ENCODE measurements at places on chromosomes 2 and 18.

DNA sequence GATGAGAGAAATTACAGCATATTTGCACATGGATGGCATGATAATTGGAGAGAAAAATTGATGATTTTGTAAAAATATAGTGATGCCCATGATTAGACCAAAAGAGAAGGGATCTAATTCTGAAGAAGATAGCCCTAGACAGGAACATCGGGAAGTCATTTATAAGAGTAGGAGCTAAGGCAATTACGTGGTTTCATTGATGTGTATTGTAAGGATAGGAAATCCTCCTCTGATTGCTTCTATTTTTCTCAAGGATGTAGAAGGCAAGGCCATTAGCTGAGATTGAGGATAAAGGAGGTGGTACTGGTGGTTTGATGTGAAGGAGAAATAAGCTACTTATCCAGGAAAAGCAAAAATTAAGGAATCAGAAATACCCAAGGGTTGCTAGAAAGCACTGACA is 176.5 kb upstream of the SOX11 start:
- no peak for DNase-seq

- no peak for DNase-seq
These were observed 783.3 kb downstream of the PLCL1 start for GRCh38 chr2:198587741-198588140.

DNA sequence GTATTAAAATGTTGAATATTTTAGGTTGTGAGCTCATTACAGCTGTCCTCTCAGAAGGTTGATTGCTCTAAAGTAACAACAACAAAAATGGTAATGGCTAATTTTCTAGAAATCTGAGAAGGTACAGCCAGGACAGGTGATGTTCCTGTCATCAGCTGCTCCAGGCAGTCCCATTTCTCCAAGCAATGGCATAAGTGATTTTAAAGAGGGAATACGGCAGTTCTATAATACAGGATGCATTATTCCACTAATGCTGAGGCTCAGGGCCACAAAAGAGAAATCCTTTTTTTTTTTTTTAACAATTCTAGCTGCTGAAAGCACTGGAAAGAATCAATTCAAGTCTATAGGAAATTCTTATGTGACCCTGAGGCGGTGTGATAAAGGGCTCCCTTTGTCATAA is 199.9 kb downstream of the PMAIP1 start:
- no peak for DNase-seq

GRCh38 chr2:98507891-98508708 is 63.4 kb downstream of the INPP4A start:
- DNase-seq = no peak

- DNase-seq = no peak
These were observed 255.3 kb downstream of the THSD7B start for GRCh38 chr2:137020452-137021196.

- no peak for DNase-seq
These were observed 104.5 kb downstream of the ACAA2 start for GRCh38 chr18:49708662-49709346.

GRCh38 chr2:187187519-187187918 is 260.5 kb downstream of the CALCRL start:
- DNase-seq = no peak

DNA sequence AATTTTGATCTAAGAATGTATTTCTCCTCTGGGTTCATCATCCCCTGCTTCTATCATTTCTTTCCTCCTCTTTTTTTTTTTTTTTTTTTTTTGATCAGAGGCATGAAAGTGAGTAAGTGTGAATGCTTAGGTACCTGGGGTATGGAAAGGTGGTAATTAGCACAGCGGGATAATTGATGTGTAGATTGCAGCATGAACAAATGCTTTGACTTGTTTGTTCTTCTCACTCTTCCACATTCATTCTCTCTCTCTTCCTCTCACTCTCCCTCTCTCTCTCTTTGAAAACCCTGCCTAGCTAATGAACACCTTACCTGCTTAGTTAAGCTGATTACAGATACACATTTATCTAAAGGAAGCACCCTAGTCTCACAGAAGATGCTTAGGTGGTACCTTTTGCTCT is 74.7 kb downstream of the ZEB2 start:
- no peak for DNase-seq

DNA sequence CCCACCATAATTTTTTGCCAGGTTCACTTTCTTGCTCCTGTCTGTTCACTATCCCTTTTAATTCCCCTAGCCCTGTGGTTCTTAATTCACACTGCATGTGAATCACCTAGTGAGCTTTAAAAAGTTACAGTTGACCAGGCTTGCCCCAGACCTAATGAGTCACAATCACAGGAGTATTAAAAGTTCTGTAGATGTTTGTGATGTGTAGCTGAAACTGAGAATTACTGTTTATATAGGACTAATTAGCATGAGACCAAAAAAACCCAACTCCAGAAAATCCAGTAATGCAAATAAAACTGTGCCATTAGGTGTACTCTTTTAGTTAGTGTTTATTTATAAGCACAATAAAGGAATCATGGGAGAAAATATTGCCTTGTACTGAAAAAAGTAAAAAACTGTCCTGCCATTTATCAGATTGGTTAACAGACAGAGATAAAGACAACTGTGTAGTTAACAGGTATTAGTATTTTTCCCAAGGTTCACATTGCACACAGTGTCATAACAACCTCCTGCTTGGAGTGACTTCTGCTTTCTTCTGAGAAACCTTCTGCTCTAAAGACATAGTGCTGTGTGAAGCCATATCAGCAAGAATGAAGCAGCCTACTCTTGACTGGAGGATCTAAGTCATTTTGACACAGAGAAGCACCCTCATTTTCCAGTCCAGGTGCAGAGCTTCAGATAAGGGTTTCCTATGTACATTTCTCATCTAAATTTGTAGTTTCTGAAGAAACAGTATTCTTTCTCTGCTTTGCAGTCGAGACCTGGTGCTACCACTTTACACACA is 39.0 kb downstream of the VAPA start:
- DNase-seq = no peak

DNA sequence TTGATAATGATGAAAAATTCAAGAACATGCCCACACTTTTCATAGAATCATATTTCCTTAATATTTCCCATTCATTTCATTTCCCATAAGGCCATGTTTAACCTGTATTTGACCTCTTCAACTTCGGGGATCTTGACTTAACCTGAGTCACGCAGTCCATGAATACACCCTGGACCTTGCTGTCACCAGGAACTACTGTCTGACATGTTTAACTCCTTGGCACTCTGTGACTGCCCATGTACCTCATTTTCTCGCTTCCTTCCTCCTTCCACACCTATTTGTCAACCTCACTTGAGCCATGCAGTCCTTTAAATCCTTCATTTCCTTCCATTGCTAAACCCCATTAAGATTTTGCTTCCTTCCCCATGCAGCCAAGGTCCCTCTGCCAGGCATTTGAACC is 16.3 kb downstream of the ABCB11 start:
- DNase-seq = no peak

- DNase-seq = no peak
These were observed 23.7 kb upstream of the SMAD7 start for GRCh38 chr18:48974304-48975119.

DNA sequence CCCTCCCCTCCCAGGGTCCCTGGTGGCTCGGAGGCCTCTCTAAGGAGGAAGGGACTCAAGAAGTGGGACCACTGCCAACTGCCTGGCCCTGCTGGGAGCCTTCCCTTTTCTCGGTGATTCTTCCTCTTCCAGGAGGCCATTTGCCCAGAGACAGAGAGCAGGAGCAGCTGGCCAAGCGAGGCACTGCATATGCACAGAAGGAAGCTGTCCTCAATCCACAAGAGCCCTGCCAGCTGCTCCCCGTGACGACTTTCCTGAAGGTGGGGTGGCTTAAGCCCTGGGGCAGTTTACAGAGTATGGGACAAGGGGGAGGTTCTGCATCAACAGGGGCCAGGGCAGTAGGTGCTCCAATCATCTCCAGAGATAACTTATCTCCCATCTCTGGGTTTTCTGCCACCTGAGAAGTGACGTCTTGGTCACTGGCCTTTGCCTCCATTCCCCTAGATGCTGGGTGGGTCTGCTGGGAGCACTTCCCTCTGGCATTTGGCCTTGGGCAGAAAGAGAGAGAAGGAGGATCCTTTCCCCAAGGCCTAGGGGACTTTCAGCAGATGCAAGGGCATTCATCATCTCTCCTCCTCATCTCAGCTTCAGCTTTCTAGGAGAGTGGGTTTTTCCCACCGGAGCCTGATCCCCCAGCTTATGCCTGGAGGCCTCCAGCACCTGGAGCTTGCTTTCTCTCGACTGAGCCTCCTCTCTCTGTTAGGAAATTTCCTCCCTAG is 28.5 kb downstream of the CIB4 start:
- DNase-seq = no peak

- DNase-seq = no peak
These were observed 59.1 kb downstream of the NCK2 start for GRCh38 chr2:105803773-105804172.

DNA sequence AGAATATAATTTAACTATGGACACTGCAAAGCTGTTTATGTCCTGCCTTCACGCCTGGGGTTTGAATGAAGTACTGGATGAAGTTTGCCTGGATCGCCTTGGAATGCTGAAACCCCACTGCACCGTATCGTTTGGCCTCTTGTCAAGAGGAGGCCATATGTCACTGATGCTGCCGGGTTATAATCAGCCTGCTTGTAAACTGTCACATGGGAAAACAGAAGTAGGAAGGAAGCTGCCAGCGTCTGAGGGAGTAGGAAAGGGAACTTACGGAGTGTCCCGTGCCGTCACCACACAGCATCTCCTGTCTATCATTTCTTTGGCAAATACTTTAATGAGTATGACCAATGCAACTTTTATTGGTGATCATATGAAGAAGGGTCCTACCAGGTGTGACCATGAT is 105.8 kb downstream of the WDR7 start:
- no peak for DNase-seq

DNA sequence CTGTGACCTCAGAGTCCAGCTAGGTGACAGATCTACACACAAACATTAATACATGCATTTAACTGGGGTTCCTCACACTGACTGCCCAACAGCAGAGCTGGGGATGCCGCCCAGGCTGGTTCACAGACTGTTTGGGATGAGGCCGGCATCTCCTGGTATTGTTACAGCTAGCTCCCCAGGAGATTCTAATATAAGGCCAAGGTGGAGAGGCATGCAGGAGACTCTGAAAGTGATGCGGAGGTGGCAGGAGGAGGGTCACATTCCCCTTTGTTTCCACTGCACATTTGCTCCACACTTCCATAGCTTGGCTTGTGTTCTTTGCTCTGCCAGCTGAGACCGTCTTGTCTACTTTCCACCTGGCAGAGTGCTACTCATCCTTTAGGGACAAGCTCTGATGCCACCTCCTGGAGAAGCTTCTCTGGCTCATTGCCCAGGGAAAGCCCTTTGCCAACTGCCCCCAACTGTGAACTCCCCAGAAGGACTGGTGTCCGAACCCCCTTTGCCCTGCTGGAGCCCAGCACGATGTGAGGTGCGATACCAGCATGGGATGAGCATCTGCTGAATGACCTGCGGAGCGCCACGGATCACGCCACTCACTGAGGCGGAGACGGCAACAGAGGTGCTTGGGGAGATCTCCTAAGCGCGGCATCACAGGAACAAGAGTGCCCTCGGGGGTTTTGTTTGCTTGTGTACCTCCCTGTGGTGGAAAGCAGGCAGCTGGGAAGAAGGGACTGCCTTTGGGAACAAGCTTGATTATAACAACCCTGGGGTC is 88.8 kb downstream of the UXS1 start:
- no peak for DNase-seq

DNA sequence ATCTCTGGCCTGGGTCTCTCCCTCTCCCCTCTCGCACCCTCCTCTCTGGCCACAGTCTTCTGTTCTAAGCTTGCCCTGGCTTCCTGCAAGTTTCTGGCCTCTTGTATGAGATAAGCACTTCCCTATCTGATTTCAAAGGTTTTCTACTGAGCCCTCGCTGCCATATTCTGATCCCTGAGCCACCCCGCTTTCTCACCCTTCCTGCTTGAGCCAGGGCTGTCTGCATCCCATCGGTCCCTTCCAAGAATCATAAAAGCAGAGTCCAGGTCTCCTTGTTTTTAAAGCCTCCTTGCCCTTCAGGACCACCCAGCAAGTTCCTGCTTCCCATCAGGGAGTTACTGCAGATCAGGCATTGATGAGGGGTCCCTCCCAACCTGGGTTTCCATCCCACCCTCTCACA is 110.2 kb downstream of the PRKCE start:
- DNase-seq = no peak

GRCh38 chr2:222318712-222319585 is 20.2 kb upstream of the PAX3 start:
- DNase-seq = no peak

GRCh38 chr18:22691946-22692710 is 241.0 kb upstream of the RBBP8 start:
- DNase-seq = peak; percentile 65

DNA sequence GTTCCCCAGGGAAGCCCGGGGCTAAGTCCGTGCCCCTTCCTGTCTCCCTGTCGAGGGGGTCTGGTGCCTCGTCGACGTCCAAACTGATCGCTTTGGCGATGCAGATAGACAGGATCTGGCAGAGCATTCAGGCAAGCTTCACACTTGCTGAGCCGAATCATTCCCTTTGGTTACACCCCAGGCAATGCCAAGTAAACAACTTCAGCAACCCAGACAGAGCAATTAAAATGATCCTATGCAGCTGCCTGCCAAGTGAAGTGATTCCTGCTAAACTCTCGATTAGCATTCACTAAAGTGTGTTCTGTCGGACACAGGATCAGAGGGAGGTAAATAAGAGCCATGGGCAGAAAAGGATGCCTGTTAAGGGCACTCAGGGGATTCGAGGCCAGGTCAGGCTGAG is 108.2 kb upstream of the RAB12 start:
- DNase-seq = no peak

- DNase-seq = no peak
These were observed 175.5 kb downstream of the HAUS1 start for GRCh38 chr18:46279673-46280072.

DNA sequence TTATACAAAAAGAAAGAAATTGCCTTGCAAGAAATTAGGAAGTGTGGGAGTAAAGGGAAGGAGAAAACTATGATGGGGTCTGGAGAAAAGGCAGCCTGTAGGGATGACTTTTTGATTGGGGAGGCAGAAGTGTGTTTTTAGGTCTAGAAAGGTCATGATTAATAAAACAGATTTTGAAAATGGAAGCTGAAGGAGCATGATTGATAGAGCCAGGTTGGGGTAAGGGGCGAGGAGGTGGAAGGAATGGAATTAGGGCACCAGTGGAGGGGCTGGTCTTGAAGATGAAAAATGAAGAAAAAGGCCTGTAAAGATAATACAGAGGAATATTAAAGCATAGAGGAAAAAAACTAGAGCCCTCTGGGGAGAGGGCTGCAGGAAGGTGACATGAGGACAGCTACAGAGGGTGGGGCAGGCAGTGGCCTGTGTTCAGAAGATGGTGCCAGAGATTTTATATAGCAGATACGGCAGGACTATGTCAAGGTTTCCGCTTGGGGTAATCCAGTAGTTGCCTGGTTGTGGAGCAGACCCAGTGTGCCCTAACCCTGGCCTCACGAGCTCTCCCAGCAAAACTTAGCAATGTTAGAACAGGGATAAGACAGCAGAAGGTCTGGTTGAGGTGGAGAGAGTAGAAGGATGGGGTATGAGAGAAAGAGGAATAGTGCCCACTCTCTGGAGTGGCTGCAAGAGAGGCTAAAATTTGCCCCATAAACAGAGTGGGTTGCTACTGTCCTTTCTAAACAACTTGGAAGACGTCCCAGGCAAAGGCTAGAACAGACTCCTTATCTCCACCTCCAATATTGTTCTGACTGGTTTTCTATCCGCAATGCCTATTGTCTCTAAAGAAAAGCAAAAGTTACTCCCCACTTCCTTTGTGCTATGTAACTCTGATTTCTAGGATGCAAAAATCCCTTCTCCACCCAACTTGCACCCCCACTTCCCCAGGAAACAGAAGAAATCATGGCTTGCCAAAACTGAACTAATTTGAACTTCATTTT is 287.3 kb downstream of the AGPS start:
- DNase-seq = no peak
